ENCODE measurements at places on chromosomes 16 and 17.

GRCh38 chr16:51773071-51773890 lies 622.2 kb upstream of the SALL1 start:
- DNase-seq: peak; percentile 77

- no peak for DNase-seq
These were observed 34.7 kb downstream of the MRTFB start for GRCh38 chr16:14105760-14106375.

GRCh38 chr16:6160871-6161270 lies 1063.3 kb upstream of the EEF2KMT start:
- DNase-seq: peak; percentile 87

- no peak for DNase-seq
These were observed 12.7 kb downstream of the FCSK start for GRCh38 chr16:70467113-70467512.

DNA sequence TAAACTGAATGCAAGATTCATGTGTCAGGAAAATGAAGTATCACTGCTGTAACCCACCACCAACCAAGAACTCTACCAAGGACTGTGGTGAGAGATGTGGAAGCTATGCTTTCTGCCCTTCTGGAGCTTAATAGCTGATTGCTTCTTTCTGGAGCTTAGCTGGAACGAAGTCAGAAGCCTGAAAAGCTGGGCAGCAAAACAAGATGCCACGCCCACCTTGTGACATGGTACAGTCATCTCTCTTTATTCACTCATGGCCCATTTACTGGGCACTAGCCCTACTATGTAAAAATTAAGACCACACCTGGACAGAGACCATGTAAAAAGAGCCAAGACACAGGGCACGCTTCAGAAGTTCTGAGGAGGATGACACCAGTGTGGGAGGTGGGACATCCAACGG lies 48.1 kb downstream of the TEX2 start:
- no peak for DNase-seq

- DNase-seq: no peak
These were observed 77.3 kb downstream of the MPRIP start for GRCh38 chr17:17119533-17119932.

DNA sequence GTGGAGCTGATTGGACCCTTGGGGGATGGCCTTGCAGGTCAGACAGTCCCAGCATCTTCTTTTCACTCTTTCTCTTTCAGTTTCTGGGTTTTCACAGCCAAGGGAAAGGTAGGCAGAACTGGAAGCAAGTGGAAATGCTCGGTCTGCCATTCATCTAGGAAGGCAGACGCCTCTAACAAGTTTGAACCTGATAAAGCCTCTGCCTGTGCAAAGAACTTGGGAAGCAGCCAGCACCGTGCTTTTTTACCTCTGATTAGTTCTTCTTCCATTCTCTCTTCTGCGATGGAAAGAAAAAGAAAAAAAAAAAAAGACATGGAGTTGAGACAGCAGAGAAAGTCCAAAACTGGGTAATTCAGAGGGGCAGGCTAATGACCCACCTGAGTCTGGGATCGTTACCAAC lies 997.8 kb upstream of the EEF2KMT start:
- DNase-seq: no peak

- no peak for DNase-seq
These were observed 14.3 kb downstream of the NME2 start for GRCh38 chr17:51180486-51180885.

DNA sequence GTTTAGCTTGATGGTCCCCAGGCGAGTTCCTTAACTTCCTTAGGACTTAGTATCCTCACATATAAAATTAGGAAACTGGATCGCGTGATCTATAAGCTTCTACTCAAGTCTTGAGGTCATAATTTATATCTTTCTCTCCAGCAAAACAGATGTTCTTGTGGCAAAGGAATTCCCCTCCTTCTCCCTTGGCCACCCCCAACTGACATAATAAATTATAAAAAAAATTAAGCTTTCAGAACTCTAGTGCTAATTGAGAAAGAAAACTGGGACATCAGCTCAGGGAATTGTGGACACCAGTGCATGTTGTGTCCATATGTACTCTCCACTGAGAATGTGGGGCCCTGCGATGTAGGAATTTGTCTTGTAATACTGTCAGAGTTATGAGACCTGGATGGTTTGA lies 13.5 kb downstream of the GNAO1 start:
- DNase-seq: peak; percentile 77

- DNase-seq: no peak
These were observed 19.5 kb downstream of the TEKT5 start for GRCh38 chr16:10675216-10675615.

DNA sequence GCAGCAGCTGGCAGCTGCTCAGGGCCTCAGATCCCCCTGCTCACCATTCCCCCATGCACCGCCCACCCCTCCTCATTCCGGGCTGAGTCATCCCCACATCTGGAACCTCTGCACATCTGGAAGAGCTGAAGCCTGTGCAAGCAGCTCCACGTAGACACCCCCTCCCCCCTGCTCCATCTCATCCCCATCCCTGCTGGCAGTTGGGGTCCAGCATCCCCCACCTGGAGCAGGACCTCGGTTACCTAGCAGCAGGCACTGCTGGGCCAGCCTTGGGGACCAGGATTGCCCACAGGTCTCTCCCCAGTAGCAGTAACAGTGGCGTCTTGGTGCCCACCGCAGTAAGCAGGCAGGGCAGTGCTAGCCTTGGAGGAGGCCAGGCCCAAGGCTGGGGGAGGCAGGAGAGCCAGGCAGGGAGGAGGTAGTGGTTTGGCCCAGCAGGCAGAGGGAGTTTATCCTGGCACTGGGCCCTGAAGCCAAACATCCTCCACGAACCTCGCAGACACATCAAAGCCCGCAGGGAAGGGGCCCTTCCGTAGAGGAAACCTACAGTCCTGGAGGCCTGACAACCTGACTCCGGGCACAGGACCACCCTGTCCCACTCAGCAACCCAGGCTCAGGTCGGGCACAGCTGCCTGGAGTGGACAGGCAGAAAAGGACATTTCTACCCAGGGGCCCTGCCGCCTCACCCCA lies 7.7 kb upstream of the TMEM92 start:
- peak; percentile 90 for DNase-seq

DNA sequence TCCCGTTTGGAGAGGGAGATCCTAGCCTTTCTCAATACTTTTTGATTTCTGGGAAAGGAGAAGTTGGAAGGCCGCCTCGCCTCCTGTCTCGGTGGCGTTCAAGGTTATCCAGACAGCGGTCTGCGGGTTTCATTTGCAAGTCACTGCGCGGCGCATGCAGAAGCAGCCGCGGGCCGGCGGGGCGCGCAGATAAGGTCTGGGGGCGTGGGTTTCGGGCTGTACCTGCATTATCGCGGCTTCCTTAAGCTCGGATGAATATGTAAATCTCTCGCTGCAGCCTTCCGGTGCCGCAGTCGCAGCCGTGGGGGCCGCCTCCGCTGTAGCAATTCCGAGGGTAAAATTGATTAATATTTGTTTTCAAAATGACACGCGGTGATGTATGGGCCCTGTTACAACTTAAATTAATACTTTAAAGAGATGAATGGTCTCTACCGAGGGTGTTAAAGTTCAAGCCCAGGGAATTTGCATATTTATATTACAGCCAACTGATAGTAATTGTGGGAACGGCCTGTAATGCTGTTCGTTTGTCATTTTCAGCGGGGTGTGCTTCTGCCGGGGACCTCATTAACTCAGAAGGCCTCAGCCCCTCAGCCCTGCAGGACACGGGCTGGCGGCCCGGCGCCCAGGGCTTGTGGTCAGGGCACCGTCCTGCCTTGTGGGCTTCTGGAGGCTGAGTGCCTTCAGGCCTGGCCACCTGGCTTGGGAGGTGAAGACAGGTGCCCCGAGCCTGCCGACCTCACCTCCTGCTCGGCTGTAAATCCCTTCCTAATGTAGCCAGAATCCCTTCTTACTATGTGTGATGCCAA lies 99.4 kb downstream of the CYLD start:
- no peak for DNase-seq

GRCh38 chr17:67218385-67218950 lies 26.5 kb downstream of the HELZ start:
- peak; percentile 54 for DNase-seq

GRCh38 chr16:78155791-78156345 lies 56.4 kb downstream of the WWOX start:
- DNase-seq: no peak

GRCh38 chr16:81437865-81438264 lies 6.7 kb upstream of the CMIP start:
- DNase-seq: no peak

- no peak for DNase-seq
These were observed 86.8 kb downstream of the CDYL2 start for GRCh38 chr16:80717611-80718010.

DNA sequence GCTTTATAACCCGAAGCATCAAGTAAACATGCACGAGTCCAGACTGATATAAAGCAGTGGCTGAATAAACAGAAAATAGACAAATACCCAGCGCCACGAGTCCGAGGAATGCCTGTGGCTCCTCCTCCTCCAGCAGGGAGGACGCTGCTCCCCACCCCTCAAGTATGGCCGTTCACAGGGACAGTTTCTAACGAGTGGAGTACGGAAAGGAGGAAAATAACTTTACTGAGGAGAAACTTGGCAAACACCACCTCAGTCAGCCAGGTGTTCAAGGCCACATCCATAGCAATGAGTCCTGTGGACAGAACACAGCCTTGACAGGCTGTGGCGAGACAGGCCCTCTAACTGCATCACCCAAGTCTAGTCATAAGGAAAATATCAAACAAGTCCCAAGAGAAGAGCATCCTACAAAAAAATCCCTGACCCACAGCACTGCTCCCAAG lies 9.2 kb downstream of the ZDHHC7 start:
- DNase-seq: no peak

DNA sequence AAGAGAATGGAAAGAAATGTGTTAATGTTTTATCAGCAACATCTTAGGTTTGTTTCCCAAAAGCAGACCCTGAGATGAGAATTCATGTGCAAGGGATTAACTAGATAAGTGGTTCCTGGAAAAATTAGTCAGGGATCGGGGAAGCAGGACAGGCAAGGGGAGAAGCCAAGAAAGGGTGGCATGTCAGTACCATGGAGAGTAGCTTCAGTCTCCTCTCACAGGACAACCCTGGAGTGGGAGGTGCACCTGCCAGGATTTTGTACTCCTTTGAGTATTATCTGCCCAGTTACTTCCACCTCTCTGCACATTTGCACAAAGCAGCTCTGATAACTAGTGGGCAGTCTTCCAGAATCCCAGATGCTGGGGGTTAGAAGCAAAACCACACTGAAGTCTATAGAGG lies 117.0 kb downstream of the RGS9 start:
- DNase-seq: no peak
